Occipital lobe (tissue), 3 donors: ENCODE measurements at places on chromosomes 1 and 21. TPM values are rescaled to one million over a fixed set of nuclear protein-coding genes. Genes with fewer than 3 reads are reported as not detected.

DNA sequence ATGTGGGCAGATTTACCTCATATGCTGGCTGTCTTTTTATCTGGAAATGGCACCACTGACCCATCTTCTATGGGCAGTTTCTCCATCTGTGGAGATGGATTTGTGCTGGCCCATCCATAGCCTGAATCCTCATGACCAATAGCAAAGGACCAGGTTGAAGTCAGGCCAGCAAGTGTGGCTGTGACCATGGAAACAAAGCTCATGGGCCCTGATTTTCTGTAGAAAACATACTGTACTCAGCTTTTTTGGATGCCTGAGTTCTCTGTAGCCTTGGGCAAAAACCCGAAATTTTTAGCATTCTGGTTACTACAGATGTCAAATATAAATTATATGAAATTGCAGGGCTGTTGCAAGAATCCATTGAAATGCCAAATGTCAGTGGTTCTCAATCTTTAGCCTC lies 155.0 kb downstream of the PLXNA2 start:
- DNase-seq: no peak

DNA sequence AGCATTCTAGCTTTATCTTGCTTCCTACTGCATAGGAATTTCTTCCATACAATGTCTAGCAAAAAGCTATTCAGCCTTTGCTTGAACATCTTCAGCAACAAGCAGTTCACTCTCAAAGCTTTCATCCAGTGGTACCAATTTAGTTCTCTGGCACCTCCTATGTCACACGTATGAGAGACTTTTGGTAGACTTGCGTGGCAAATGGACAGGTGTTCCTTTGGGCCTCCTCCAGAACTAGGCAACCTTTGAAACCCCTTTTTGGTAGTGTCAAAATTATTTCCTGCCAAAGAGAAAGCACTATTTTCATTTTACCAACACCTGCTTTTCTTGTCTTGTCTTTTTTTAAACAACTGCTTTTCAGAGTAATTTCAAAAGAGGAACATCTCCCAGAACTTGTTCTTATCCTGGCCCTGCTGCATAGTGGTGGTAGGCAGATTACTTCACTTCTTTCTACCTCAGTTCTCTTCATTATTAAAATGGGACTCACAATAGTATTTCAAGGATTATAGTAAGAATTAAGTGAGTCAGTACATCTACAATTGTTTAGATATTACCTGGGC lies 122.4 kb downstream of the MAST2 start:
- DNase-seq: no peak

GRCh38 chr1:95640746-95641145 lies 406.7 kb downstream of the RWDD3 start:
- no peak for DNase-seq

DNA sequence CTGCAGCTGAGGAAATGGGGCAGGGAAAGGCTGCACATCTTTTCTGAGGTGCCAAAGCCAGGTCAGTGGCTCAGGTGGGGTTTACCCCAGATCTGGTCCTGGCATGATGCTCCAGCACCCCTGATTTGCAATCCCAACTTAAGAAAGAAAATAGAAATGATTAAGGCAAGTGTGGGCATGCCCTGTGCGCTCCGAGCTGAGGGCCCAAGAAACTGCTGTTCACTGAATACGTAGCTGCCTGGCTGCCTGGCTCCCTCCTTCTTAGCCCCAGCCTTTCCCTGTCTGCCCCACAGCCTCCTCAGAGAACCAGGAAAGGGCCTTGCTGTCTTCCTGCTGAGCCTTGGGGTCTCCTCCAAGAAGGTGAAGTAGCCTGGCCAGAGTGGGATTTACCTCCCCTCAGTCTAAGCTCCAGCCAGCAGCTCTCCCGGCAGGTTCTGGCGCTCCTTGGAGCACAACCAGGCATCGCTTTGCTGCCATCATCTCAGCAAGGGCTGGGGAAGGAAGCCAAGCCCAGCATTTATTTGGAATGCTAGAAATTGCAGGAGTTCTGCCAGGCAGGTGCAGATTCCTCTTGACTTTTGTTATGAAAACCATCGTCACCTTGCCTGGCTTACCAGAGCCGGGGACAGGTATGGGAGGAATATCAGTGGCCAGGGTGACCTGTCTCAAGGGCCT lies 51.3 kb upstream of the SELENON start:
- DNase-seq: no peak

DNA sequence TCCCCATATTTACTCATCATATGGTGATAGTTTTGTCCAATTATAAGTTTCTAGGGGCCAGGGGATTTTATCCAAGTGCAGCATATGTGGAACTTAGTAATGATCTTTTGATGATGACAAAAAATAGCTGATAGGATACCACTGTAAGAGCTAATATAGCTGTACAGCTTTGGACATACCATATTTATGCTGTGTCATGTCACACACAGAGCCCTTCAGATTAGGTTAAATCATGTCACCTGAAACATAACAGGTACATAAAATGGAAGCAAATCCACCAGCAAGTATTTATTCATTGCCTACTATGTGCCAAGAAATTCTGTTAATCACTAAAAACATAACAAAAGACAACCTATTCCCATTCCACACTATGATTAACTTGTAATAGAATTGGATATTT lies 82.8 kb upstream of the IPO9 start:
- DNase-seq: no peak

DNA sequence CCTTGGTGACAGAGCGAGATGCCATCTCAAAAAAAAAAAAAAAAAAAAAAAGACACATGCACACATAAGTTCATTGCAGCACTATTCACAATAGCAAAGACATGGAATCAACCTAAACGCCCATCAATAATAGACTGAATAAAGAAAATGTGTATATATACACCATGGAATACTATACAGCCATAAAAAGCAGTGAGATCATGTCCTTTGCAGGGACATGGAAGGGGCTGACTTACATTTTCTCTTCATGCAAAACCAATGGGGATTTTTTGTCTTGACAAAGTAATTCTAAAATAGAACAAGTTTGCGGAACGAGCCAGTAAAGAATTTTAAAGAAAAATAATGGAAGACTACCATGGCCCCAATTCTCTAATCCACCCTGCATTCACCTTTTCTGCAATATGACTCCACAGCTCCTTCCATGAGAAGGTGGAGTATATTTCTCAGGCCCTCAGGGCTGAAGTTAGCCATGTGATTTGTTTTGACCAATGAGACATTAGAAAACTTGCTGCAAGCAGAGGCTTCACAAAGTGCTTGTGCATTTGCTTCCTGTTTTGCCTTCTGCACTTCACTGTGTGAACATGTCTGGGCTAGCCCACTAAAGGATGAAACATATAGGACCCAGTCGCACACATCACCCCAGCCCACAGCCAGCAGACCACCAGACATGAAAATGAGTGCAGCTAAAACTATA lies 78.8 kb upstream of the NR5A2 start:
- DNase-seq: no peak

DNA sequence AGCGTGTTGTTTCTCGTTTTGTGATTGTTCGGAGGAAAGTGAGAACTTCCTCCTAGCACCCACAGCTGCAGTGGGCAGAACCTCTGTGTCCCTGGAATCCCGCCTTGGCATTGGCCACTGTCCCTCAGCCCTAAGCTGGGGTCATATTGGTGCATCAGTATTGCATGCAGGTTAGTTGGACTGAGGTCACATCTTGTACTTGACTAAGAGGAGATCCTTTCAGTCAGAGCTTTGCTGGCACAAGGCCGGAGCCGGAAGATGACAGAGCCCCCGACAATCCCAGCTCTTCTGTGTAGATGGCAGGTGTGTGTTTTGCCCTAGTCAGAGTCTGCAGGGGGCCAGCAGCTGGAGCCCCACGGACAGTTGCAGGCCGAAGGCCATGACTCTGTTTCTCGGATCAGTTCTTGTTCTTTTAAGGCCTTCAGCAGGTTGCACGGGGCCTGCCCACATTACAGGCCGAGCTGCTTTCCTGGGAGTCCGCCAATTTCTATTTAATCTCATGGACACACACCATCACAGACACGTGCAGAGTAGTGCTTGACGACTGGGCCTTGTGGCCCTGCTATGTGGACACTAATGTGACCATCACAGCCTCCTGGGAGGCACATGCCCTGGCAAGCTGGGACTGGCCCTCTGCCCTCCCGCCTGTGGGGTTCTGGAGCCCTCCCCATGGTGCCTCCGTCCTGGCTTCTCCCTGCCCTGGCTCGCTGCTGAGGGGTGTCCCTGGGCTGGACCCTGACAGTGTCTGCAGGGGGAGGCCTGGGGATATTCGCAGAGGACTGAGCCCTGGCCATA lies 14.9 kb downstream of the SNAP47 start:
- no peak for DNase-seq

- no peak for DNase-seq
These were observed 20.6 kb downstream of the TOR1AIP2 start for GRCh38 chr1:179857009-179857408.

DNA sequence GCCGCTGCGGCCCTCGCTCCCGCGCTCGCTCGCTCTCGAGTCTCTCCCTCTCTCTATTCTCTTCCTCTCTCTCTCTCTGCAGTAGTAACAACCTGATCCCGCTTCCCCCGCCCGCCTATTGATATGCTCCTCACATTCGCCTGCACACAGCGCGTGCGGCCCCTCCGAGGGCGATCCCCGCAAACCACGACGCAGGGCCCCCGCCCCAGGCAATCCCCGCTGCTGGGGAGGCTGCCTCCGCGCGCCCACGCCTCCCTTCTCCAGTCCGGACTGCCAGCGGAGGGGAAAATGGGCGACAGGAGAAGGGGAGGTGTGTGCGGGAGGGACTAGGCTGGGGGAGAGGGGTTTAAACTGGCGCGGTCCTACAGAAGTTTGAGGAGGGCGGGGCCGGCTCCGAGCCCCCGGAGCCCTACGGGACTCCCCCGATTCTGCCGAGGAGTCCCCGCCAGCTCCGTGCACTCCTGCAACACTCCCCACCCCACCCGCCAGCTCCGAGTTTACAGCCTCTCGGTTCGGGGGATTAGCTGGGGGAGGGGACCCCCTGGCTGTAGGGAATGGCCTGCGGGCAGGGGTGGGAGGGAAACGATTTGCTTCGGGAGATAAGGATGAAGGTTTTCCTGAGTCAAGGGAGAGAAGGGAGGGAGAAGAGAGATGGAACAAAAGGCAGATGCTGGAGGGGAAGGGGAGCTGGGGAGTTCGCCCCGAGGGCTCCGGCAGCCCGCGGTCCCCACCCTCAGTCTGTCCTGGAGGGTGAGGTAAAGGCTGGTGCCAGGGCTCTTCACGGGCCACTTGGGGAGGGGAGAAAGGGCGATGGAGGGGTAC lies 66.6 kb downstream of the SYT2 start:
- DNase-seq: no peak

GRCh38 chr1:116291024-116291423 lies 82.0 kb upstream of the ATP1A1 start:
- no peak for DNase-seq

The CHI3L1 gene
- 1.6 TPM for total RNA-seq

The CHRM3 gene
- total RNA-seq: 38.8 TPM

The SYNC gene
- 4.1 TPM for total RNA-seq
